ENCODE measurements at places on chromosomes 12 and 14.

DNA sequence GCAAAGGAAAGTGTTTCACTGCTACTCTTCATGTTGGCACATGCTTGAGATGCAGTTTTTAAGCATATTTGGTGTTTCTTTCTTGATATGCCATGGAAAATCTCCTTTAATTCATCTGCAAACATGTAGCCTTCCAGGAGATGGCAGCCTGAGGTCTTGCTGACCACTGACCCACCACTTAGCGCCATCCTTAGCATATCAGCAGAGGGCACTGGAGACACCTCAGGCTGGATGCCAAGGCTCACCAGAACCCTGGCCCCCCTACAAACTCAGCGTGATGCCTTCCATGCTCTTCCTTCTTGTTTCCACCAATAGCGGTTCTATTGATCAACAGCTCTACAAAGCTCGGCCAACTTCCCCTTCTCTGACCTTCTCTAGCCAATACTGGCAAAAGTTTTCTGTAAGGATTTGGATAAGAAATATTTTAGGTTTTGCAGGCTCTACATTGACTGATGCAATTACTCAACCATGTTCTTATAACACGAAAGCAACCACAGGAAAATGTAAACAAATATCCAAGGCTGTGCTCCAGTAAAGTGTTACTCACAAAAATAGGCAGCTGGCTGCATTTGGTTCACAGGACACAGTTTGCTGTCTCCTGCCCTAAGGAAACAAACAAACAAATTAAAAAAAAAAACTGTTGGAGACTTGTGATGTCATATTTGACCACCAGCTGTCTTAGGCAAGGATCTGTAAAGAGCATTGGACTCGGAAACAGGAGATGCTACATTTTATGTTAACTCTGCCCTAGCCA is 209.7 kb downstream of the SLC15A4 start:
- DNase-seq = no peak

DNA sequence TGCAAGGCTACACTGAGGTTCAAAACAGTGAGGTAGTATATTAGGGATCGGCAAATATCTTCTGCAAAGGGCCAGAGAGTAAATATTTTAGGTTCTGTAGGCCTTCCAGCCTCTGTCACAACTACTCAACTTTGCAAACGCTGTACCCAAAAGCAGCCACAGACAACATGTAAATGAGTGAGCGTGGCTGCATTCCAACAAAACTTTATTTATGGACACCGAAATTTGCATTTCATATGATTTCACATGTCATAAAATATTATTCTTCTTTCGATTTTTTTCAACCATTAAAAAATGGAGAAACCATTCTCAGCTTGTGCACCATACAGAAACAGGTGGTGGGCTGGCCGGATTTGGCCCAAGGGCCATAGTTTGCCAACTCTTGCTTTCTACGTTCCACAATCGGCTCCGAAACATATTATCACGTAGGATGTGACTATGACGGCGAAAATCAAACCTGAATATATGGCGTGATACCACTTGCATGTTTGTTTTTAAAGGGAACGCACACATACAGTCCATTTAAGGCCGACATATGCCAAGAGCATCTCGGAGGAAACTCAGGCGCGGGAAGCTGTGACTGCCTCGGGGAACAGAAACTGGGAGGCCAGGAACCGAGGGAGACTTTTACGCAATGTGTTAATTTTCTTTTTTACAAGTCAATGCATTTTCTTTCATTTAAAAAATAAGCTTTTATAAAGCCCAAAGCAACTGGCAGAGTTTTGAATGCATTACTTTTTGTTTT is 7.1 kb downstream of the NCOR2 start:
- DNase-seq = no peak

GRCh38 chr14:83173687-83174086 is 1640.0 kb upstream of the SEL1L start:
- DNase-seq = no peak

DNA sequence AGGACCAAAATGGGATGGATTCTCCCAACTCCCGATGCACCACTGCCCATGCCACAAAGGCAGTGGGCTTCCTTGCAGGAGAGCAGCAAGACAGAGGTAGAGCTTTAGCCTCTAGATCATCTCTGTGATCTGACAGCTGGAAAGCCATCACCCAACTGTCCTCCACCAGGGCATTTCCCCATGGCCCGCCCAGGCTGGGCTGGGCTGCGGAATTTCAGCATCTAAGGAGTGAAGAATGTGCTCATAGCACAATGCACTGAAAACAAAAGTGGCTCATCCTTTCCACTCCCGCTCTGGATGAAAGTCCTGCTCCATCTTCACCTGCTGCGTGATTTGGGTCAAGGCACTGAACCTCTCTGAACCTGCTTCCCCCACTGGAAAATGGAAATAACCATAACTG is 5.6 kb downstream of the SYNE3 start:
- no peak for DNase-seq

DNA sequence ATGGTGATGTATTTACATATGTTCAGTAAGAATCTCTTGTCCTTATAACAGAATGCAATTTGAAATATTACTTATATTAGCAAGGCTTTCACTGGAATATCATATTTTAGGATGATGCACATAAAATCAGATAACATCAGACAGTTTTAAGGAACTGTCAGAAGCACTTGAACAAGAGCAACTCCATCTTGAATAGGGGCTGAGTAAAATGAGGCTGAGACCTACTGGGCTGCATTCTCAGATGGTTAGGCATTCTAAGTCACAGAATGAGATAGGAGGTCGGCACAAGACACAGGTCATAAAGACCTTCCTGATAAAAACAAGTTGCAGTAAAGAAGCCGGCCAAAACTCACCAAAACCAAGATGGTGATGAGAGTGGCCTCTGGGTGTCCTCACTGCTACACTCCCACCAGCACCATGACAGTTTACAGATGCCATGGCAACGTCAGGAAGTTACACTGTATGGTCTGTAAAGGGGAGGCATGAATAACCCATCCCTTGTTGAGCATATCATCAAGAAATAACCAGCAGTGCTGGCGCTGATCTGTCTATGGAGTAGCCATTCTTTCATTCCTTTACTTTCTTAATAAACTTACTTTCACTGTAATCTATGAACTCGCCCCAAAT is 27.6 kb upstream of the ETV6 start:
- DNase-seq = no peak

- DNase-seq = no peak
Measured at GRCh38 chr14:77580477-77580876, 36.0 kb downstream of the SPTLC2 start.

GRCh38 chr14:101561145-101561896 is at the start of gene DIO3:
DIO3 (plus strand) TSS chr14:101561495.
- no peak for DNase-seq

- no peak for DNase-seq
Measured at GRCh38 chr14:65939184-65939583, 526.7 kb downstream of the FUT8 start.

DNA sequence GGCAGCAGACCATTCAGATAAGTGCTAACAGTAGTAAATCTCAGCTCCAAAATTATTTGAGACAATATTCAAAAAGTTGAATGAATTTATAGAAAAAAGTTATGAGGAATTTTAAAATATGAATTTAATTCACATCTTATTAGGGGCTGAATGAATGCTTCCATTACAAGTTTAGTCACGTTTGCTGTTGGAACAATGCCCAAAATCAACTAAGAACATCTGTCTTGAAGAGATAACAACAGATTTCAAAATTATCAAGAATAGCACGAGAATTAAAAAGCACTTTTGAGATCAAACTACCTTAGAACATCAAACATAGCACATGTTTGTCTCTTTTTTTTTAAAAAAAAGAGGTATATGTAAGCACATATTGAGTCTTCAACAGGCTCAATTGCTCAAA is 115.4 kb upstream of the PPFIA2 start:
- DNase-seq = no peak

DNA sequence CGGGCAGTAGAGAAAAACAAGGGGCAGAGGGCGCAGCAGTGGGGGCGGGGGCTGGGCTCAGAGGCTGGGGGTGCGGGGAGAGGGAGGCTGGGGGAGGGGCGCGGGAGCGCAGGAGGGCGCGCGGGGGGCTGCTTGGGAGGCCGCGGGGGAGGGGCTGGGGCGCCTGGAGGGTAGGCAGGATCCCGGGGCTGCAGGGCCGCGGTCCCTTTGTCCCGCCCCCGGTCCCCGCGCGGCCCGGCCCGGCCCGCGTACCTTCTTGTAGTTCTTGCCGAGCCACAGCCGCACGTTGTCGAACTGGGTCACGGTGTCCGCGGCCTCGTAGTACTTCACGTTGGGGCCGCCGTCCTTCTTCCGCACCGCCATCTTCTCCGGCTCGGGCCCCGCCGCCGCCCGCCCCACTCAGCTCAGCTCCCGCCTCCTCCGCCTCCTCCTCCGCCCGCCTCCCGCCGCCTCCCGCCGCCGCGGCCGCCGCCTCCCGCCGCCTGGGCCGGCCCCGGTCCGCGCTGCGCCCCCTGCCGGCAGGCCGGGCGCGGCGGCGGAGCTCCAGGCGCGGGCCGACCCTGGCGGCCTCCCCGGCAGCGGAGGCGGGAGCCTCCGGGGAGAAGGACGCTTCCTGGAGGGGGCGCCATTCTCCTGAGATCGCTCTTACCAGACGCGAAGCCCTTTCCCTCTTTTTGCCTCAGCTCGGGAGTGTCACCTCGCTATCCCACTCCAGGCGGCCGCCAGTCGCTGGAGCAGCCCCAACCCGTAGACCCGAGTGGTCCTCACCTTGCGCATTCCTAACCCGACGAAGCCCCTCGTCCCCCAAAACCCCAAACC is at the start of gene SMARCC2:
Gene SMARCC2, minus strand, starts transcription at position 385 of the 819 bp plus-strand sequence. Its CDS starts 22 bp downstream, at position 363.
- peak; percentile 95 for DNase-seq

GRCh38 chr12:19130224-19131024 is 891 bp downstream of the PLEKHA5 start:
- DNase-seq = peak; percentile 75

DNA sequence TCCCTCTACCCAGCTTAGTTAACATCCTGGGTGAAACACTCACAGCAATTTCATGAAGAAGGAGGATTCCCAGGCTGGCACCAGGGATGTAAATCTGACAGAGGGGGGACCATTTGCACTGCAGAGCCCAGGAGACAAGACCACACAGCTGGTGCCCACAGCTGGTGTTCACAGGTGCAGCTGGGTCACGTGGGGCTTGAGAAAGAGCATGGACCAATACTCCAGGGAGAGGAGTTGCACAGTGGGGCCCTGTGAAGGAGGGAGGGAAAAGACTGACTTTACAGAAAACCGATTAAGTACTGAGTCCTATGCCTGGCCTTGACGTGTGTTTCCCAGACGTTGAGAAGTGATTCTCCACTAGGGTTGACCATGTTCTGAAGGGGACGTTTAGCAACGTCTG is 1316.7 kb upstream of the TMEM132C start:
- DNase-seq = no peak

- DNase-seq = peak; percentile 39
Measured at GRCh38 chr12:6765634-6766581, at the start of gene PTMS. PTMS (plus strand) TSS chr12:6766363; CDS start chr12:6766706, 343 bp downstream.

DNA sequence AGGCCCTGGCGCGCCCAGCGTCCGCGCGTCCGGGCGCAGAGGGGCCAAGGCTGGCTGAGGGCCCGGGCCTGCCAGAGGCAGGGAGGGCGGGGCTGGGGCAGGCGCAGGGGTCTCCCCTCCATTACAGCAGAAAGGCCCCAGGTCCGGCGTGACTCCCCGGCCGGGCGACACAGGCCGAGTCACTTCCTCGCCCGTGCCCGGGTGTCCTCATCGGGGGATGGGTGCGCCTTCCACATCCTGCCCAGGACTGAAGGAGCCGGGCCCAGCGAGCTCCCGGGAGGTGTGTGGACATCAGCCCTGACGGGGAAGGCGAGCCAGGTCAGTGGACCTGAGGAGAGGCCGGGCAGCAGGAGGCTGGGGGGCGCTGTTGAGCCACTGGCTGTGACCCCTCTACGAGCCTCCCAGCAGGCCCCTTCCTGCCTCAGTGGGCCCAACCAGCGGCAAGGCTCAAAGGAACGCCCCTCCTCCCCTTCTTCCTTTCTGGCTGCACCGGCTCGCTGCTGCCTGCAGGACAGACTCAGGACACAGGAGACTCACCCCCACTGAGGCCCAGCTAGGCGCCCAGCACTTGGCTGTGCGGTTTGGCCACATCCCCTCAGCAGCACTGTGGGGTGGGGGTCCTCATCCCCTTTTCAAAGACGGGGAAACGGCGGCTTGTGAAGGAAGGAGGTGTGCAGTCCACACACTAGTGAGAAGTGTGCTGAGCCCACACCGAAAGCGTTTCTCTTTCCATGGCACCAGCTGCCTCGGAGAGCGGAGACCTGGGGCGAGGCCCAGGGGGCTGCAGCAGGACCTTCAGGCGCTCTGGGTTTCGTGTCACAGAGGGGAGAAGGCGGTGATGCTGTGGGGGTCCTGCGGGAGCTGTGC is 606 bp downstream of the TNFAIP2 start:
- DNase-seq = no peak

- peak; percentile 26 for DNase-seq
Measured at GRCh38 chr12:55695349-55695748, 12.4 kb downstream of the ITGA7 start.

DNA sequence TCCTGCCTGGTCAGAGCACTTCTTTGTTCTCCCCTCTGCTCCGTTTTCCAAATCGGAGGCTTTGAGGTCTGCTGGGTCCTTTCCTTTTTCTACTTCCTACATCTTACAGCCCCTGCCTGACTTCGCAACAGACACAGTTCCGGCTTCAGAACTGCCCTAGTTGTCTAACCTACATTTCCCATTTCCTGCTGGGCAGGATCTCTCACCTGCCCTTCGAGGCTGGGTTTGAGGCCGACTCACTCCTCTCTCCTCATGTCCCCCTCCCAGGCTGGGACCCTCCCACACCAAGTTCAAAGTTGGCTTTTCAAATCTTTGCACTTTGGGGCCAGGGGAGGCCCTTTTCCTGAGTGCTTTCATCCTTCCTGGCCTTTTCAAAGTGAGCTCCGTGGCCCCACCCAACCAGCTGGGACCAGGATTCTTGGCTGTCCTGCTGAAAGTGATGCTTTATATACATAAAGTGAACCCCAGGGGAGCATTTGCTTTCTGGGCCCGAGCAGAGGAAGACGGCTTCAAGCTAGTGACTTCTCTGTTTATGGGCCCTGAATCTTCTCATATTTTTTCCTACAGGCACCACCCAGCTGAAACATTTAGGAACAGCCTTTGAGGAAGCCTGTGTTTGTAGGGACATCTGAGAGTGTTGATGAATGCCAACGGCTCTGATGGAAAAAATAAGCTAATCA is 281.0 kb upstream of the CRY1 start:
- no peak for DNase-seq

GRCh38 chr12:125443341-125443740 is 378.1 kb downstream of the AACS start:
- no peak for DNase-seq

DNA sequence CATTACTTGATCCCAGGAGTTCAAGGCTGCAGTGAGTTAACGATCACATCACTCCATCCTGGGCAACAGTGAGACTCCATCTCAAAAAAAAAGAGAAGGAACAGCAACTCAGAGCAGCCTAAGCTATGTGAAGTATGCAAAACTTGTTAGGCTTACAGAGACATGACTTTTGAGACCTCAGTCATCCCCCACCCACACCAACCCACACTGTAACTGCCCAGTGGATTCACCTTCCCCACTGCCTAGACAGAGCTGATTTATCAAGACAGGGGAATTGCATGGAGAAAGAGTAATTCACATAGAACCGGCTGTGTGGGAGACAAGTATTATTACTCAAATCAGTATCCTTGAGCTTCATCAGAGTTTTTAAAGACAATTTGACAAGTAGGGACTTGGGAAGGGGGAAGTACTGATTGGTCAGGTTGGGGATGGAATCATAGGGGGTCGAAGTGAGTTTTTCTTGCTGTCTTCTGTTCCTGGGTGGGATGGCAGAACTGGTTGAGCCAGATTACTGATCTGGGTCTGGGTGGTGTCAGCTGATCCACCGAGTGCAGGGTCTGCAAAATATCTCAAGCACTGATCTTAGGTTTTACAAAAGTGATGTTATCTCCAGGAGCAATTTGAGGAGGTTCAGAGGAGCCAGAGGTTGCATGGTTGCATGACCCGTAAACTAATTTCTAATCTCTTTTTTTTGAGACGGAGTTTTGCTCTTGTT is 6.2 kb upstream of the WDR89 start:
- DNase-seq = no peak

GRCh38 chr14:71336489-71337192 is 429.4 kb downstream of the PCNX1 start:
- DNase-seq = peak; percentile 85
